ENCODE measurements at places on chromosomes 5 and 9. TPM values are rescaled to one million over a fixed set of nuclear protein-coding genes. Genes with fewer than 3 reads are reported as not detected.

STPG3 gene
- not detected for total RNA-seq

MLANA gene
- total RNA-seq: 0.10 TPM

LRRC19 gene
- total RNA-seq: not detected

CYLC2 gene
- not detected for total RNA-seq

SHROOM1 gene
- total RNA-seq: 0.52 TPM

ARHGEF37 gene
- not detected for total RNA-seq

ADAMTSL1 gene
- 0.10 TPM for total RNA-seq
